ENCODE measurements at places on chromosomes 4 and X. TPM values are rescaled to one million over a fixed set of nuclear protein-coding genes. Genes with fewer than 3 reads are reported as not detected.

Gene ENAM
- polyA plus RNA-seq: 4.0 TPM

Gene TRIM2
- polyA plus RNA-seq: 89.2 TPM

- DNase-seq: no peak
Measured at GRCh38 chr4:62004881-62005280, 804.8 kb downstream of the ADGRL3 start.

DNA sequence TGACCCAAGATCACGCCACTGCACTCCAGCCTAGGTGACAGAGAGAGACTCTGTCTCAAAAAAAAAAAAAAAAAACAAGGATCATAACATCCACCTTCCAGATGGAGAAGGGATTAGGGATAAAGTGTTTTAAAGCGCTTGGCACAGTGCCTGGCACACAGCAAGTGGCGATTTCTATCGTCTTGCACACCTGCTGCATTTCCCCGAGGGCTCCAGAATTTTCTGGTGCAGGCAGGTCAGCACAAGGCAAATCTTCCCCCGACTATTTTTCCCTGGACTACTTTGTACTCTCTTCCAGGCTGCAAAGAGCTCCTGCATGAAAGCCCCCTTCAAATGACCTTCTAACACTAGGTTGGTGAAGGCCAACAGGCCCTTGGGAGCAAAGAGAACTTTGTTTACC lies 57.3 kb downstream of the APBB2 start:
- DNase-seq: no peak

- no peak for DNase-seq
Measured at GRCh38 chr4:34534916-34535315, 1709.4 kb downstream of the ARAP2 start.

- no peak for DNase-seq
Measured at GRCh38 chr4:176291748-176292147, 22.7 kb upstream of the ASB5 start.

DNA sequence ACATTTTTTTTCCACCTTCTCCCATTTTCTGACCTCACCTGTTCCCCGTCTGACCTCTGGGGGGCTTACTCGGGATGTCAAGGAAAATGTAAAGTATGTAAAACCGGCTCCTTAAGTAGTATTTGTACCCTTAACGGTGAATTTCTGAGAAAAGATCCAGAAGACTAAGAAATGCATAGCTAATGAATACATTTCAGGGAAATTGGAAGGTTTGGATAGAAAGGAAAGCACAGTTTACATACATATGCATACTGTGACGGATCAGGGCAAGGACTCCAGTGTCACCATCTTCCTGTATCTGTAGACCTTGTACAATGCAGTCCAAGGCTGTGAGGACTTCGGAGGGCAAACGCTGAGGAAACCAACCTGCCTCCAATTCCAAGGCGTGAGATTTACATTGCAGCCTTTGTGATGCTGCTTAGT lies 2185.9 kb upstream of the TENM3 start:
- DNase-seq: peak; percentile 1

DNA sequence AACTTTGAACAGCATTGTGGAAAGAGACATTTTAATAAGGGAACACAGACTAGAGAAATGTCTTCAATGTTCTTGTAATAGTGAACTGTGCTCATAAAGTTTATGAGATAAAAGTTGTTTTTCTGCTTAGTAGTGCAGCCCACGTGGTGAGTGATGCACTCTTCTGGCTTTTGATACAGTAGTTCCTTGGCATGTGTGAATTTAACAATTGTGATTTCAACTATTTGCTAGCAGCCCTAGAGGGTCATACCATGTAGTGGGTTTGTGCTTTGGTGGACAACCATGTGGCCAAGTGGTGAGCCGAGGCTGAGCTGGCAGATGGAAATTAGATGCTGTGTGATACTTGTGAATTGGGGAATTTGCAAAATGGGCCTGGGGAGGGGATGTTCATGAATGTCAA lies 116.2 kb upstream of the SLC4A4 start:
- no peak for DNase-seq

All from renal cortex interstitium (tissue), 15 donors.